Activated CD8-positive, alpha-beta memory T cell treated with anti-CD3 and anti-CD28 coated beads for 1 hour (primary cell): ENCODE measurements at places on chromosomes 6 and 20.

GRCh38 chr6:153947808-153948447 is 91.1 kb upstream of the OPRM1 start:
- no peak for DNase-seq

- DNase-seq = no peak
These were observed 51.0 kb upstream of the IL20RA start for GRCh38 chr6:137095651-137096238.

DNA sequence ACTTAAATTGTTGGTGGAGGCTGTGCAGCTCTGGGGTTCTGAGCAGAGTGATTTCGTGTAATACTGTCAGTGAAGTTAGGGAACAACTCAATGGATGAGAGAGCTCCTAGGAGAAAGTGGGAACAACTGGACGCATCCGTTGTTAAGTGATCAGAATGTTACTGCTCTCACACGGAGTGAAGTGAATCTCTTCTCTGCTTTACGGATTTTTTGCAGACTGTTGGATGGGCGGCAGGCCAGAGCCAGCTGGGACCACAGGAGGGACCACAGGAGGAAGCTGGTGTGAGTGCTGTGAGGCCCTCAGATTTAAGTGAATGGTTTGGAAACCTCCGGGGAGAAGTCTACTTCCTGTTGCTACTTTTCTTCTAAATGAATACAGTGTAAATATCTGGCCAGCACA is 23.7 kb upstream of the PPP1R14C start:
- no peak for DNase-seq

DNA sequence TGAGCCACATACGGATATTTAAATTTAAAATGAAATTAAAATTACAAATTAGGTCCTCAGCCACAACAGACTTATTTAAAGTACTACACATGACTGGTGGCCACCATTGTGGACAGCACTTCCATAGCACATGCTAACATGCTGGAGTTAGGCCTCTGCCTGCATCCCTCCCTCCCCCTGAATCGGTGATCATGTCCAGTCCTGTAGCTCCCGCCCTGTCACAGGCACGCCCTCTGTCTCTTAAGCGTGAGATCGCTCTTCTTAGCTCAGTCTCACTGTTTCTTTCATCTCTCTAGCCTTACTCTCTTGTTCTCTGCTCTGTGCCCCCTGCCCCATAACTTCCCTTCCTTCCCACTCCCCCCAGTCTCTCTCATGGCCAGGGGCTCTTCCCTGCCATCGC is 28.9 kb downstream of the ELMO2 start:
- no peak for DNase-seq

DNA sequence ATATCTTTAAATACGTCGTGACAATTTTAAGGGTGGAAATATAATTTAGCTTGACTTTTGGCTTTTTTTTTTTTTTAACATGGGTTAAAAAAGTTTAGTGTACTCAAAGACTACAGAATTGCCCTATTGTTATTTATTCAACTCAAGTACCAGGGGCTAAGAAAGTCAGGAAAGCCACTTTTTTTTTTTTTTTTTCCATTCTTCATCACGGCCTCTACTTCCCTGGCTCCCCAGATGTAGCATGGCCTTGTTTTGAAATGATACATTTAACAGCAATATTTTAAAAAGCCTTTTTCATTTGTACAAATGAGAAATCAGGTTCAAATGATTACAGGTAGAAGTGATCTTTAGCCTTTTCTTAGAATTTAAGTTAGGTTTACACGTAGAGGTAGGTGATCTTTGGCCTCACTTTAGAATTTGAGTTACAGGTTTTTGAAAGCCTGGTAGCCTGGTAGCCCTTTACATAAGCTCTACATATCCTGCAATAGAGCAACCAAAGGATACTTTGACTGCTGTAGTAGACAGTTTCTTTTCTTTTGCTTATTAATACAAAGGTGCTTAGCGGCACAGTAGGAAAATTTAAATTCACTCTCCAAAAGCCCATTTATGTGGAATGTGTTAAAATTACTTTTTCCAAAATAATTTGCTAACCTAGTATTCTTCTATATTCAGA is 160.5 kb upstream of the MMS22L start:
- no peak for DNase-seq
